ENCODE measurements at places on chromosomes 5 and 9.

DNA sequence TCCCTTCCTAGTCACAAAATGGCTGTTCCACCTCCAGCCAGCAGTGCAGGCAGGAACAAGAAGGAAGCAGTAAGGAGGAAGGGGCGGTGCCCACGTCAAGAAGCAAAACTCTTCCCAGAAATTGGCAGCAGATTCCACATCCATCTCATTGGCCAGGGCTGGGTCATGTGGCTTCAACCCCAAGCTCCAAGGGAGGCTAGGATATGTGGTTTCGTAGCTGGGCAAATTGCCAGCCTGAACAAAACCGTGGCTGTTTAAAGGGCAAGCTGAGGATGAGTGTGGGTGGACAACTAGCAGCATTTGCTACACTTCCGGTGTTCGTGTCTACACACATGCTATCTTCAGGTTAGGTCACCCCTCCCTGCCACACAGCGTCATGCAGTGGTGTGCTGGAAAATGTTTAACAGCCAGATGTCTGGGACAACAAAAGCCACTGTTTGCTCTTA is 92.1 kb upstream of the MAP1B start:
- DNase-seq = peak; percentile 21

DNA sequence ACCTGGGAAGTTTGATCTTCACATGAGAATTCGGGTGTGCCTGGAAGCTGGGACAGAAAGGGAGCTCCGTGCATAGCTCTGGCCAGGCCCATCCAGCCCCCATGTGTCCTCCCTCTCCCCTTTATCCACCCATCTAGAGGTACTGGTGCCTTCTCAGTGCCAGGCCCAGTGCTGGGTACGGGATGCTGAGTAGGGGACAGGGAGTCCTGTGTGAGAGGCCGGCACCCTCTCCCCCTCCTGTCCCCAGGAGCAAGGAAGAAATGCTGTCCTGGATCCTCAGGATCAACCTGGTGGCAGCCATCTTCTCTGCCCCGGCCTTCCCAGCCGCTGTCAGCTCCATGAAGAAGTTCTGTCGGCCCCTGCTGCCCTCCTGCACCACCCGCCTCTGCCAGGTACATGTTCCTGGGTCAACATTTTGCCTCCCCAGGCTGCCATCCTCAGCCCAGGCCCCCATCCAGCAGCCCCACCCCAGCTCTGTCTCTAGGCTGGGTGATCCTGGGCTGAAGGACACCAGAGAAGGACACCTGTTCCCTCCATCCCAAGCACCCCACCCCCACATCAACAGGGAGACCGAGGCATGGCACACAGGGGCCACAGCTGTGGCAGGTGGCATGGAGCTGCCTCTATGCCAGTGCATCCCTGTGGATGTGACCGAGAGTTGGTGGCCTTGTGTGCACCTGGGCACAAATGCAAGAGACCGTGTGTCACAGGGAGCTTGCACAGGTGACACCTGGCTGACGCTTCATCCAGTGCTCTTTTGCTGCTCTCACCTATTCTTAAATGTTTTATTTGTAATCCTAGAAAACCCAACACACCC is 43.0 kb downstream of the PSD2 start:
- DNase-seq = no peak

DNA sequence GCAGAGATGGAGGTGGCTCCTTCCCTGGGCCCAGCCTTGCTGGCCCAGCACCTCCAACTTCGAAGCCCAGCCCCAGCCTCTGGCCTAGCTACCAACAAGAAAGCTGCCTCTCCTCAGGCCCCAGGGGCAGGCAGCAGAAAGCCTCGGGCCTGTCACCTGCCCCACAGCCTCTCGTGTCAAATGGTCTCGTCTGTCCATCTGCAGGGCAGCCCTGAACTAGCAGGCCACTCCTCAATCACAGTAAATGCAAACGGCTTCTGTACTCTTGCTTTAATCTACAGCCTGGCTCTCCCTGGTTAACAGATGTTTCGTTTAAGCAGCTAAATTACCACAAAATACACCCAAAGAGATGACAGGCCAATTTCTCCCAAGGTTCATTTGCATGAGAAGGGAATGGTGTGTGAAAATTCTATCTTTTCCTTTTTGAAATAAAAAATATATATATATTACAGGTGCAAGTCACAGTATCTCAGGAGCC is 21.5 kb downstream of the VAV2 start:
- no peak for DNase-seq

DNA sequence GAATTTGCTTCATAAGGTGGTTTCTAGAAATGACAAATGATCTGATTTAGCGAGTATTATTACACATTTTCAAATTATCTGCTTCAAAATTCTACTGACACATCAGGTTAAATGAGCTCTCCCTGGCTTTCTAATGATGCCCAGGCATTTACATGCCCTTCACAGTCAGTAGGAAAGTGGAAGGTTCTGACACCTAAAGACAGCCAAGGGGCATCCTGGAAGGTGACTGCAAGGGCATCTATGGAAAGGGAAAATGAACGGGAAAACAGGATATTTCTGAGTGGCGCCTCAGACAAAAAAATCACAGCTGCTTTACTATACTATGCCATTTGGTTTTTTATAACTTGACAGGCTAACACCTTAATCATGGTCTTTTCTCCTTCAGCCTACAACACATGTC is 31.0 kb downstream of the ANKH start:
- no peak for DNase-seq

DNA sequence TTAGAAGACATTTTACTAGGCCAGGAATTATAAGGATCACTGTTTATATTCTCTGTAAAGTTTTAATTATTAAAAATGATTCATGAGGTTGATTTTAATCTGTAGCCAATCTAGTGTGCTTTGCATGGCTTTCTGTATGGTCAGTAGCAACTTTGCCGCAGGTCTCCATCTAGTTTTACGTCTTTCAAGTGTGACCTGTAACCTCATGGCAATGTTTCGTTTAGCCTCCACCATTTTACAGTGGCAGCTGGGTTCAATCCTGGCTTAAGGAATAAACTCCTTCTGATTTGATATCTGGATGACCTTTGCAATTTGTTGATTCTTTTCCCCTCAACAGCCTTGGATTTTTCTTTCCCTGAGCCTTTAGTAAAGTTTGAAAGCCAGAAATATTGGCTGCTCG is 434.5 kb upstream of the CDH9 start:
- DNase-seq = no peak

DNA sequence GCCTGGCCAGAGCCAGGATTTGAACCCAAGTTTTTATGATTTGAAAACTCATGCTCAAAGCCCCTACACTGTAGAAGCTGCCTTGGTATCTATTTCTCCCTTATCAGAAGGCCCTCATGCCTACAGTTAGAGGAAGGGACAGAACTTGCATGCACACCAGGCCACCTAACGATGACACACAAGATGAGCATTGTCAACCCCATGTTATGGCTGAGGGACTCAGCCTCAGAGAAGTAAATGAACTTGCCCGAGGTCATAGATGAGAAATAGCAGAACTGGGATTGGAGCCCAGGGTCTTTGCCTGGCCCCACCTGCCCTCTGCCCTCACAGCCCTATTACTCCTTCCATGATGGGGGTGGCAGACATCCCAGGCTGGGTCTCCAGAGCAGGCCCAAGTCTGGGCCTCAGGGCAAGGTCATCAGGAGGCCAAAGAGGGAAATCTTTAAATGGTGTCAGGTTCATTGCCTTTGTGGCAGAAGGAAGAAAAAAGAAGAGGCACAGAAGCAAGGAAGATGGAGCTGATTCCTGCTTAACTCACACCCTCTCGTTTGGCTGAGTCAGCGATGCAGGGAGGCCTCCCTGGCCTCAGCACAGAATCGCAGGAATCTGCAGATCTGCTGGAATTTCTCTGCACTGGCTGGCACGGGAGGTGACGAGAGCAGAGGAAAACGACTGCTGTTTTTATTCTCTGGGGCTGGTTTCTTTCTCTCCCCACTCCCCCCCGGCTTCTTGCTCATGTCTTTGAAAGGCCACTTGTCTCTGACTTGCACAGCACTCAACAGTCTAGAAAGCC is 20.6 kb upstream of the CRB2 start:
- peak; percentile 43 for DNase-seq

DNA sequence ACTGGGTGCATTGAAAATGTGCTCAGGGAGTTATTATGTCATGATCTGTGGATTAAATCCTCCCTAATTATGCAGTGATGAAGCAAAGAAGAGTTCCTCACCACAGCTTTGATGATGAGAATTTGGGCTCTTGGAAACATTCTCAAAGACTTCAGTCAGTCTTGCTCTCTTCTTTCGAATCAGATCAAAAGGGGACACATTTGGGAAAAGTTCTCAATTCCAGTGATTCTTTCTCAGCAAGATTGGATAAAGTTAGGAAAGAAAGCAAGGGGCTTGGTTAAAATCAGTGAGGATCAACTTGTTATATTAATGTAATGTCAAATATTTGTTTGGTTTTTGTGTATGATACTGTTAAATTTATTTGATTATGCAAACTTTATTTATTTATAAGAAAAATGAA is 411.3 kb upstream of the ACTBL2 start:
- no peak for DNase-seq

DNA sequence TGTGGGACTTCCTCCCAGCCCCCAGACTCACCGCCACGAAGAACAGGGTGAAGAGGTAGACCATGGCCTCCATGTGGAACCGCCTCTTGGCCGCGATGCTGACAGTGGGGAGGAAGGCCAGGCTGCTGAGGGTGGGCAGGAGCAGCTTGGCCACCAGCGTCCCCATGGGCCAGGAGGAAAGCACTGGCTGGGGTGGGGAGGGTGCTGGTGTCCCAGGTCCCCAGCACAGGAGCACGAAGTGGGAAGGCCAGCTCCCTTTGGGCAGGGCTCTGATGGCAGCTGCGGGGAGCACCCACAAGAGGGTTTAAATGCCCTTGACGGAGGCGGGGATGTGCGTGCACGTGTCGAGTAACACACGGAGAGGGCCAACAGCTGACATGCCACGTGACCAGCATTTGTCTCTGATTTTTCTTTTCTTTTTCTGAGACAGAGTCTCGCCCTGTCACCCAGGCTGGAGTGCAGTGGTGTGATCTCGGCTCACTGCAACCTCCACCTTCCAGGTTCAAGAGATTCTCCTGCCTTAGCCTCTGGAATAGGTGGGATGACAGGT is at the start of gene MYMK:
MYMK (minus strand) TSS at position 281 of the 550 bp plus-strand sequence; CDS start at position 166, 115 bp downstream.
- no peak for DNase-seq

- DNase-seq = no peak
Measured at GRCh38 chr5:93311881-93312280, 269.1 kb downstream of the NR2F1-AS1 start.

DNA sequence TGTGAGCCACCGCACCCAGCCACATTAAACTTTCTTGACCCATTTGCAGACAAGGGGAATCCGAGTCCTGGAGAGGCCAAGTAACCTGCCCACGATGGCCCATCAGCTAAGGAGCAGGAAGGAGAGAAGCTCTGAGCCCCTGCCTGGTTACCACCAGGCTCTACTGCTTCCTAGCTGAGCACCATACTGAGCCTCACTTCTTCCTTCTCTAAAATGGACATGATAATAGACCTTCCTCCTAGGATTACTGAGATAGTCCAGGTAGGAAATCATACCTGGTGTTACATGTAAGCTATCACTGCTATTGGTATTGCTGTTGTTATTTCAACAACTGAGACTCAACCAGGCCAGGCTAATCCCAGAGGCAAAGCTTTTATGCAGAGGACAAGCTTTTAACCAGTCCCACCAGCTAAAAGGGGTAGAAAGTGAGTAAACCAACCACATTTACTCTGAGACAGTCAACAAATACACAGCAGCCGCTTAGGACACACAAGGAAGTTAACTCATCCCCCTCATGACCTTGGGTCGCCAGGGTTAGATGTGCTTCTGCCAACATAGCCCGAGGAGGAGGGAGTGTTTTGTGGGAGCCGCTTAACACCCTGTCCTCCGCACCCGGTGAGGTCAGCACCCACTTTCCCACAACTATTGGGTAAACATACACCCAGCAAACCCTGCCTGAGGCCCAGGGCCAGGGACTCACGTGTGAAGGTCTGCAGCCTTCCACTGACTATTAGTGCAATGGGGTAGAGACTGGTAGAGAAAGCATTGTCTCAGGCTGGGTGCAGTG is 20.6 kb upstream of the PTGES start:
- no peak for DNase-seq

GRCh38 chr9:106075236-106075959 is 381.1 kb downstream of the TMEM38B start:
- peak; percentile 55 for DNase-seq

- DNase-seq = no peak
Measured at GRCh38 chr5:137498301-137498735, 808 bp downstream of the SPOCK1 start.

DNA sequence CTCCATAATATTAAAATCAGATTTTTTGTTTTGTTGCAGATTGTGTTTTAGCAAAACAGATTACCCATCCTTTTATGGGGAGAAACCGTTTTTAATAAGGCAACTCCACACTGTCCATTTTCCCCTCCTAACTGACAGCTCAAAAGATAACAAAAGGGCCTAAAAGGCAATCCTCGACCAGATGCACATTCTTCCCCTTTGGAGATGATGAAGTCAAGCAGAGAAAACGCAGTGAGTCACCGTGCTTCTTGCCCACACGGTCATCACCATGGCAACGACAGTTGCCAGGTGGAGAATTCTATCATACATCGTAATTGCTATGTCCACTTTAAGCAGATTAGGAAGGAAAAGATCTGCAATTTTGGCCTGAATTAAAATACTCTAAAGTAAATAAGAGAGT is 96.4 kb downstream of the DIRAS2 start:
- peak; percentile 55 for DNase-seq

DNA sequence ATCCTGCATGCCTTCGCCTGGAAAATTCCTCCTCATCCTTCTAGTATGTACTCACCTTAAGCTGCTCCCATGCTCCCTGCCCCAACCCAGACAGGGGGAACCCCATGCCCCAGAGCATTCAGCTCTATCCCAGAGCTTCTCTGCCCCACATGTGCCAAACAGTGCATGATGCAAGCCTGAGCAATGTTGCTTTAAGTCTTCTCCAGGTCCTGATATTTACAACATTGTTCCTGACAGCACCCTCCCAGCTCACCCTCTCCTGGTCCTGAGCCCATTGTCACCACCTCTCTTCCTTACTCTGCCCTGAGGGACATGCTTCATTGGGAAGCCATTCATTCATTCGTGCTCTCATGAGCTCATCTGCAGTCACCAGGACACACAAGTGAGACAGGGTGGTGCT is 23.4 kb upstream of the BARX1 start:
- no peak for DNase-seq

Data from fibroblast of skin of left biceps (primary cell).